ENCODE measurements at places on chromosomes 16 and 17.

- DNase-seq = no peak
Measured at GRCh38 chr17:1563786-1564613, 1.4 kb upstream of the PITPNA start.

- no peak for DNase-seq
Measured at GRCh38 chr16:24851700-24852099, 5.9 kb downstream of the SLC5A11 start.

DNA sequence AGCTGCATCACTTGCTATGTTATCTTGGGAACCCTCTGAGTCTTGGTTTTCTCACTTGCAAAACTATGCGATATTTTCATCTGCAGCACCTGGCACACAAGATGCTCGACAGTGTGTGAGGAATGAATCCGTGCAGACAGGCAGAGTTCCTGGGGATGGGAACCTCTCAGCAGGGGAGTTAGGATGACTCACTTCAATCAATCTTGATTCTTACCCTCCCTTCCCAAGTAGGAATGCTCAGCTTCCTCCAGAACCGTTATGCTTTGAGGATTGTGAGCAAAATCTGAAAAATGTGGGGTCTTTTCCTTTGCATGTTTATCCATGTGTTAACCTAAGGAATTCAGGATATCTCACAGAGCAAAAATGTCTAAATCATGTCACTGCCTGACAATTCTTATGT lies 68.9 kb upstream of the HNF1B start:
- no peak for DNase-seq

DNA sequence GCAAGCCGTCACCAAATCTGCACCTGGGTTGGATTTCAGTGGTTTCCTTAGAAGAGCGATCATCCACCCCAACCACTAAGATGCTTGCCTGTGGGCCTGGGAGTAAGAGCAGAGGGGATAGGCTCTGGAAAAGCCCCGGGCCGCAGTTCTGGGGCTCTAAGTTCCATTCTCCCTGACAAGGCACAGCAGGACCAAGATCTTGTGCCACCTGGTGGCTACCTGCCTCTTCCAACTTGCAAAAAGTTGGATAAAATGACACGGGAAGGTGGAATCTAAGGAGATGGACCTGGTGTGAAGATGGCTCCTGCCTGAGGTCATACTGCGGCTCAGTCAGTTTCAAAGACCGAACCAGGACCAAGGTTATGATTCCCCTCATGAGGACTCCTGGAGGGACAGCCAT lies 42.3 kb downstream of the ABCC12 start:
- DNase-seq = no peak

GRCh38 chr17:83124871-83125514 lies 45.6 kb downstream of the METRNL start:
- no peak for DNase-seq

DNA sequence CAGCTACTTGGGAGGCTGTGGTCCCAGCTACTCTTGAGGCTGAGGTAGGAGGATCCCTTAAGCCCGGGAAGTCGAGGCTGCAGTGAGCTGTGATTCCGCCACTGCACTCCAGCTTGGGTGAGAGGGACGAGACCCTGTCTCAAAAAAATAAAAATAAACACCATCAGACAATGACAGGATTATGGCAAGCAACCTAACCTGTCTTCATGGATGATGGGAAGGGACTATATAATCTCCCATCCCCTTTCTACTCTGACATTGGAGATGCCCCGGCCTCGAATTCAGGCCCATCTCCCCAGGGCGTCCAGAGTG lies 893 bp downstream of the TRIM25 start:
- DNase-seq = no peak

- DNase-seq = no peak
Measured at GRCh38 chr17:10352893-10353292, 19.9 kb downstream of the MYH13 start.

GRCh38 chr17:48593126-48593829 lies at the start of gene HOXB5:
TSS of gene HOXB5 (minus strand) at chr17:48593779. CDS start at chr17:48593682, 97 bp downstream.
- no peak for DNase-seq

DNA sequence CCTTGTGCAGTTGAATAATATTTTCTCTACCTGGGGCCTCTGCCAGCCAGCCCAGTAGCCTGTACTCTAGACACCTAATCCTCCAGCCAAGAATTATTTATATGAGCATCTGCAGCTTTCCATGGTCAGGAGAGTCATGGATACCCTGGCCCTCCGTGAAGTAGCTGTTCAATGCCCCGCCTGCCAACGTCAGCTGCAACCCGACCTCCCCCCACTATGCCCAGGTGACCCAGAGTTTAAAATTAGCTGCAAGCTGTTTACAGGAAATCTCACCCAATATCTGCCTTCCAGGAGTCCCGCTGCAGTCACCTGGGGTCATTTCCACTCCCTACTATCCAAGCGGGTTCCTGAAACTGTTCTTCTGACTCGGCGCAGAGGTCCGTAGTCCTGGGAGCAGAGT lies 12.3 kb downstream of the SDR42E2 start:
- no peak for DNase-seq

- no peak for DNase-seq
Measured at GRCh38 chr17:65455972-65456343, 105.5 kb downstream of the AXIN2 start.

GRCh38 chr17:76726231-76726775 lies at the start of gene JMJD6:
TSS of gene JMJD6 (minus strand) at chr17:76726606. CDS start at chr17:76726475, 131 bp downstream.
- DNase-seq = peak; percentile 79

DNA sequence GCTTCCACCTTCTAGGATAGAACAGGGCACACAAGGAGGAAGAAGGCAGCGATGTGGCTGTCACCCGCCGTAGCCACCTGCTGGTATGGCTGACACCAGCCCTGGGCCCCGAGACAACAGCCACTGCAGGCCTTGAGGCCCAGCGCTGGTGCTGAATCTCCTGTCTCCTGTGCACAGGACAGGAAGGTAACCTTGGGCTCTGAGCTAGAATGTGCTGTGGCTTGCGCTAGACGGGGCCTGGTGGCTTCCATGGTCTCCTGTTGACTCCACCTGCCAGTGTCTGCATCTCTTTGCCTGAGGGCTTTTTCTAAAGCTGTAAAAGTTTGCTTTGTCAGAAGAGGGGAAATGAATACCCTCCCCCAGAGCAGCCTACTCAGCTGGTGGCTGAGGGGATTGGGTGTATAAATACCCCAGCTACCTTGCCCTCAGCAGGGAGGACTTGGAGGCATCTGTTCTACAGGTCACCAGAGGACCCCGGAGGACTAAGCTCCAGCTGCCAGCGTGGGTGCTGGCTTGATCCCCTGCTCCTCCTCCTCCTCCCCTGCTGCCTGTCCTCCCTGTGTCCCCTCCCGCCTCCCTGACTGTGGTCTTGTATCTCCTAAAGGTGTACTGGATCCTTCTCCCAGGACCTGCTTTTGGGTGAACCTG lies 76.1 kb upstream of the SDK2 start:
- no peak for DNase-seq

All from stimulated activated CD4-positive, alpha-beta T cell treated with anti-CD3 and anti-CD28 coated beads, Interleukin-1b, Interleukin-23, amount 100 ng/mL, for 24 hours (primary cell).